ENCODE measurements at places on chromosomes 6 and 20.

DNA sequence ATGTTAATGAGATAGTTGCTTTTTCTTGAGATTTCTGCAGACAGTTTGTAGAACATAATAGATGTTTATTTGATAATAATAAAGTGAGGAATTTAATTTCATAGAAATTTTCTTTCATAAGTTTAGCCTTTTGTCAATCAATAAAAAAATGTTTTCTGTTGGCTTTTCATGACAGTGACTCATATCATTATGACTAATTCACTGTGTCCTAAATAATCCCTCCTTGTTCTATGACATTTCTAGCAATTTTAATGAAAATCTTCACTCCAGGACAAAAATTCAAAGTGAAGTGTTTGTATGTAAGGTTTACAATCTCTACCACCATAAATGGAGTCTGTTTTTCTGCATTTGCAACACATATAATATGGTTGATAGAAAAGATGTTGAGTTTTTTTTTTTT, 109.9 kb downstream of the UTRN start:
- peak; percentile 31 for DNase-seq

DNA sequence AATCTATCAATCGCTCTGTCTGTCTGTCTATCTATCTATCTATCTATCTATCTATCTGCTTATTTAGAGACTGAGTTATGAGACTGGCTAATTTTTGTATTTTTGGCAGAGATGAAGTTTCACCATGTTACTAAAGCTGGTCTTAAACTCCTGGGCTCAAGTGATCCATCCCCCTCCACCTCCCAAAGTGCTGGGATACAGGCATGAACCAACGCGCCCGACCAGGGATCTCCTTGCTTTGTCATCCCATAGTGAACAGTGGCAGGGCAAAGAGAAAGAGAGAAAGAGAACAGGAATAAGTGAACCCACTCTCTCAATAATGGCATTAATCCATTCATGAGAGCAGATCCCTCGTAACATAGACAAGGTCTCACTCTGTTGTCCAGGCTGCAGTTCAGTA, 66.4 kb upstream of the DSP start:
- DNase-seq, result no peak

- DNase-seq, result no peak
Observed at GRCh38 chr6:27471365-27472115, 1.4 kb downstream of the ZNF184 start.

DNA sequence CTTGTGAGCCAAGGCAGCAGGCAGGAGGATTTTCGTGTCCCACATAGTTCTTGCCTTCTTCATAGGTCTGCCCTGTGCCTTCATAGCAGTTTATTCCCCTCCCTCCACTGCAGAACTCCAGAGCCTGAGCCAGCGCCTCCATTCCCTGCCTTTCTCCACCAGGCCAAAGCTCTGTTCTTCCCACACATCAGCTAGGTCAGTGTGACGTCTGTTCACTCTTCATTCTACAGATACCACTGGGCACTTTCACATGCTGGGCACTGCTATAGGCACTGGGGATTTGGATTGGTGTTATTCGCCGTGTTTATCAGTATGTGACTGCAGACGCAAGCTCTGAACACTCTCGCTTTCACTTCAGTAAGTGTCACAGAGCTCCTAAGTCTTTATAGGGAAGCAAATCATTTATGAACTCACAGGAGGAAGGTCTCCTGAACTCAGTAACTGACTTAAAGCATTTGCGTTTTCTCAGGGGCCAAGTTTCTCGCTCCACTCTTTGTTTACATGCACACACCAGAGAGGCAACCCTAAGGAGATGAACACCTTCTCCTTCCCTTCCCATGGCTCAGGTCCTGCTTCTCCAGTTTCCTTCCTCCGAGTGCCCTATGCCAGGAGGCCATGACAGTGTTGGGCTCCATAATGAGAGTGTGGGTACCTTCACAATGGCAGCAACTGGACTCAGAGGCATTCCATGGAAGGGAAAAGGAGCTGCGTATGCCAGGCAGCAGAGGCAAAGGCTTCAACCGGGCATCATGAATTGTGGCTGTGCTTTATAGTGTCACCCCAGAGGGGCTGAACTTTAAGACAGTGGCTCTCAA, 6.3 kb upstream of the APMAP start:
- no peak for DNase-seq

- DNase-seq, result no peak
Observed at GRCh38 chr6:6826095-6826901, 237.8 kb downstream of the LY86 start.

- DNase-seq, result no peak
Observed at GRCh38 chr6:42450477-42451332, 1.0 kb downstream of the TRERF1 start.

GRCh38 chr6:140747114-140747513, 1372.7 kb upstream of the CITED2 start:
- DNase-seq, result no peak

- DNase-seq, result no peak
Observed at GRCh38 chr6:105401247-105402089, 1.4 kb downstream of the PREP start.

DNA sequence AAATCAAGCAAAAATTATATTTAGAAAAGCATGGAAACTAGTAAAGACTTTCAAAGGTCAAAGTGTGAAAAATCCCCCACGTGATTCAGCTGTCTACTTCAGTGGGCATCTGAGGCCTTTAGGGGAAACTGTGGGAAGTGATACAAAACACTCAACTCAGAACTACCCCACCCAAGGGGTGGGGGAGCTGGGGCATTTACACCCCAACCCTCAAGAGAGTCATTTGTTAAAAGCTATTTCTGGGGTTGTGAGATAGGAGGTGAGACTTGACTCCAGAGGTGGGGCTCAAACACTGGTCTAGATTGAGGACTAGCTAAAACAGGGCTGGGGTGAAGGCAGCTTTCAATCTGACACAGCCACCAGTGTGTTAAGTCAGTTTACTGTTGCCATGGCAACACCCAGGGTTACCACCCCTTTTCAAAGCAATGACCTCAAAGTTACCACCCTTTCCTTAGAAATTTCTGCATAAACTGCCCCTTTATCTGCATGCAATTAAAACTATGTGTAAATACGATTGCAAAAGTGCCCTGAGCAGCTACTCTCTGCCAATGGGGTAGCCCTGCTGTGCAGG, 9.9 kb upstream of the GTSF1L start:
- no peak for DNase-seq

- no peak for DNase-seq
Observed at GRCh38 chr6:10968776-10969175, 75.3 kb downstream of the ELOVL2 start.

DNA sequence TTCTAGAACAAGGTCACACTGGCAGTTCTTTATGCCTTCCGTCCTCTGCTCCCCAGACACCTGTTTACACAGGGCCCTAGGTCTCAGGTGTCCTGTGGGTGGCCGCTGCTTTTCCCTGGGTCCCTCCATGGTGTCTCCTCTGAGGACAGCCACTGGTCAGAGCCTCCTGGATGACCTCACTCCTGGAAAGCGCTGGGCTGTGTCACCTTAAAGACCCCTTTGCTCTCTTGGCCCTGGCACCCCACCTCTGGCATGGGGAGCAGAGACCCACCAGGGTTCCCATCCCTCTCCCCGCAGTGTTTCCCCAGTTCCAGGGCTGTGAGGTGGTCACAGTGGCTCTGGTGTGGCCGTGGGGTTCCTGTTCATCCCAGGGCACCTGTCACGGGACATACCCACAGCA, 33.9 kb downstream of the NTSR1 start:
- DNase-seq, result no peak
